NCI-H460 (cell line): ENCODE measurements at places on chromosomes 7 and 10. TPM values are rescaled to one million over a fixed set of nuclear protein-coding genes. Genes with fewer than 3 reads are reported as not detected.

DNA sequence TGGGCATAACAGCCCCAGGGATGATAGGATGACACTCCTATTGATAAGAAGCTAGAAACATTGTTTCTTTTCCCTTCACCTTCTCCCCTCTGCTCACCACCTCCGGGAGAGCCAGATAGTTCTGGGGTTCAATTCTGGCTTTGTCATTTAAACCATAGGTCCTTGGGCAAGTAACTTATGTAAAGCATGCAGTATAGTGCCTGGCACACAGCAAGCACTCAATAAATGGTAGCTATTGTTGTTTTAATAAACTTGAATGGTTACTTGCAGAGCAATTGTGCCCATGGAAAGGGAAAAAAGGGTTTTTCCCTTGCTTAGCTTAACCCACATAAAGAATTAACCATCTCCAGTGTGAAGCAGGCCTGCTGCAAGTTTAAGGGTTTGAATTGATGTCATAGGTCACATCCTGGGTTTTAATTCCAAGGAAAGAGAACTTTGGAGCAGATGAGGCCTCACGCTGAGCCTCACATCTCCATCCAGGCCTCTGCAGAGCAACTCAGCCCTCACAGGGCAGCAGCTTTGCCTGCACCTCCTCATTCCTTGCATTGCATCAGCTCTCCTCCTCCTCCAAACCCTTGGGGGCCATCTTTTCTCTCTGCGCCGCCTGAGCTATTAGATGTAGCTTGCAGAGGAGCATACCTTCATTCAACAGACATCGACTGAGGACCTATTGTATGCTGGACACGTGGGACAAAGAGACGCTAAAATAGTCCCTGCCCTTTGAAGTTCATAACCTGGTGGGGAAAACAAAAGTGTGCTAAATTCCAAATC is 22.9 kb downstream of the ZNF775 start:
- DNase-seq: no peak

DNA sequence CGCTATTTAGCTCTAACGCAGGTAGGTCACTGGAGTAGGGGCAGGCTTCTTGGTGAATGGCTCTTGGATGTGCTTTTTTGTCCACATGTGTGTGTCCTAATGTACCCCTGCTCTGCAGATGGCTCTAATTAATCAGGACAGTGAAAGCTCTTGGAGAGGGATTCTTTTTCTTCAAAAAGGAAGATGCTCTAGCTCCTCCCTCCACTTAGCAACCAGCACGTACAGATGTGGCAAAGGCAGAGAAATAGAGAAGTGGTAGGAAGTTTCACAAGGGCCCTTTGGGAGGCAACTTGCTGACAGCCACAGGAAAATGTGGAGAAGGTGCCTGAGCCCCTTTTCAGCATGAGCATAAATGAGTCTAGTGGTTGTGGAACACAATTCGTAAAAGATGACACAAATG is 221.7 kb downstream of the PLXNA4 start:
- DNase-seq: no peak

DNA sequence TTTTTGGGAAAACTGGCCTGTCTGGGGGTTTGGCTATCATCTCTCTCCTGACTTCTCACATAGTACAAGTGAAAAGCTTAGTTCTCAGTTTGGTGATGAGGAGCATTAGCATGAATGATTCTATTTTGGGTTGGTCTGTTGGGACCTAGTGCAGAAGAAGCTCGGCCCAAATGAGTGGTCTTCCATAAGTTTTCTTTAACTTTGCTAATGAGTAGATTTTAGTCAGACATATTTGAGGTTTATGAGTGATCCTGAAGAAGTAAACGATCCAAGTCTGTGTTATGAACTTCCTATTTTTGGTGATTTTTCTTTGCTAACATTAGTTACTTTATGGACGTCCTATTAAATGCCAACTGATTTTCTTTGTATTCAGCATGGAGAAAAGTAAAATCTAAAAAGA is 51.7 kb upstream of the CALD1 start:
- DNase-seq: no peak

ADRB1 gene
- total RNA-seq: 2.4 and 2.6 TPM in 2 replicates

CHAT gene
- total RNA-seq: not detected in 2 replicates
